Ascending aorta (tissue), 2 donors: ENCODE measurements at places on chromosomes 16 and 17. TPM values are rescaled to one million over a fixed set of nuclear protein-coding genes. Genes with fewer than 3 reads are reported as not detected.

The EME1 gene
- not detected for total RNA-seq

The LPO gene
- not detected for total RNA-seq

The CSH1 gene
- total RNA-seq = not detected

The SRL gene
- total RNA-seq = 15.6 TPM

The CNTNAP4 gene
- total RNA-seq = not detected

The KIF18B gene
- not detected for total RNA-seq

The SRCAP gene
- 24.5 TPM for total RNA-seq

The KRT39 gene
- not detected for total RNA-seq

The WFDC1 gene
- total RNA-seq = 126 TPM

The SCARF1 gene
- total RNA-seq = 295 TPM

- no peak for DNase-seq
Measured at GRCh38 chr17:31697838-31698237, 161.2 kb downstream of the COPRS start.

DNA sequence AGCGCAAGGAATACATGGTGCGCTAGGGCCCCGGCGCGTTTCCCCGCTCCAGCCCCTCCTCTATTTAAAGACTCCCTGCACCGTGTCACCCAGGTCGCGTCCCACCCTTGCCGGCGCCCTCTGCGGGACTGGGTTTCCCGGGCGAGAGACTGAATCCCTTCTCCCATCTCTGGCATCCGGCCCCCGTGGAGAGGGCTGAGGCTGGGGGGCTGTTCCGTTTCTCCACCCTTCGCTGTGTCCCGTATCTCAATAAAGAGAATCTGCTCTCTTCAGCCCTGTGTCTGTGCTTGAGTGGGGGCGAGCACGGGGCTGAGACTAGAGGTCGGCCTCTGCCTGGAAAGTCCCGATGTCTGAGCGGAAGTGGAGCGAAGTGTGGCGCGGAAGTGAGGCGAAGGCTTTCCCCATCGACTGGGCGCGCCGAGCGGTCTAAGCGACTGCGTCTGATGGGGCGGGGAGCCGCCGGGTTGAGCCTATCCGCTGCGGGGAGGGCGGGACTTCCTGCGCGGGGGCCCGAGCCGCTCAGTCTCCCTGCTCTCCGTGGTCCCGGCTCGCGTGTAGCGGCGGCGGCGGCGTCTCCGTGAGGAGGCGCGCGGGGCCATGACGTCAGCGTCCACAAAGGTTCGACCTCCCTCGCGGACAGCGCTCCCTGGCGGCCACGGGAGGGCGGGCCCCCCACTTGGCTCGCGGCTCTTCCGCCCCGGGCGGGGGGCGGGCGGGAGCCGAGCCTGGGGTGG, 2.0 kb downstream of the RNASEK start:
- DNase-seq = peak; percentile 94

- DNase-seq = no peak
Measured at GRCh38 chr16:85301231-85301630, 189.0 kb upstream of the CIBAR2 start.

GRCh38 chr17:27945333-27945616, 52.1 kb upstream of the LYRM9 start:
- no peak for DNase-seq

GRCh38 chr17:12098568-12098967, 77.9 kb downstream of the MAP2K4 start:
- DNase-seq = no peak

- DNase-seq = no peak
Measured at GRCh38 chr17:79933863-79934652, 94.8 kb upstream of the CBX4 start.

- no peak for DNase-seq
Measured at GRCh38 chr17:19357761-19358160, 4.8 kb downstream of the B9D1 start.

DNA sequence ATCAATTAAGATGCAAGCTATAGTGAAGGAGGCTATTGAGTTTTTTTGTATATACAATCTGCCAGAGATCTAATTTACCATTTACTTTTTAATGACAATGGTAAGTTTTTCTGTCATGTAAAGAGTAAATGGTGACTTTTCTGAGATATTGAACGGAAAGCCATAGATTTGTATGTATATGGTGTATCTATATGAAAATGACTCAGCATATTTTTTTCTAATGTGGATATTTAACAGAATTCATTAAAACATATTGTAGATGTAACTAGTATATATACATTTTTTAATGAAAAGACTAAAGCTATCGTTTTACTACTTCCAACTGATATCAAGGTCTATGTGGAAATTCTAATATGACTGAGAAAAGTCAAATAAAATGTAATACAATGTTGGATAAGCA, 34.1 kb downstream of the CNTNAP4 start:
- DNase-seq = no peak

DNA sequence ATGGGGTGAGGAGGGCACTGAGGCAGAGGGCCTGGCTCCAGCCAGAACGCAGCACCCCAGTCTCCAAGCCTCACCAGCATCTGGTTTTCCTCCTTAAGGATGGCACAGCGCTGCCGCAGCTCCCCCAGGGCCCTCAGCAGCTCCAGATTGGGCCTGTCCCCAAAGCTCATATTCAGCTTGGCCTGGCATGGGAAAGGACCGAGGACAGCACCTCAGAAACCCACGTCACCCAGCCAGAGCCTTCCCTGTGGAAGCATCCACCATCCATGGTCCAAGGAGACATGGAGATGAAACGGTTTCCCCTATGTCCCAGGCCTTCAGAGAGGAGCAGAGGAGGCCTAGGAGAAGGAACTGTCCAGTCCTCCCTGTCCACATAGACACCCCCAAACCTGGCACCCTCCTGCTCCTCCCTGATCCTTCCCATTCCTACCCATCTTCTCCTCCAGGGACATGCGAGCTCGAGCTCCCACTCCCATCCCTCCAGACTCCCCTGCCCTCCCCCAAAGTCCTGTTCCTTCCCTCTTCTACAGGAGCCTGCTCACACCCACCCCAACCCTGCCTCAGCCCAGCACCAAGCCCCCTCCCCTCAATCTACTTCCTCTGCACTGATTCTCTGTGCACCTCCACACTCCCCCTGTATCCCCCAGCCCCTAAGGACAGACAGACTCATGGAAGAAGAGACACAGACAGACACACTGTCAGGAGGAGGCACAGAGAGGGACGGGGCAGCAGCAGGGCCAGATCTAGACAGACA, 1.8 kb downstream of the TSPOAP1 start:
- DNase-seq = no peak

- no peak for DNase-seq
Measured at GRCh38 chr17:8121681-8122421, 2.1 kb downstream of the HES7 start.

DNA sequence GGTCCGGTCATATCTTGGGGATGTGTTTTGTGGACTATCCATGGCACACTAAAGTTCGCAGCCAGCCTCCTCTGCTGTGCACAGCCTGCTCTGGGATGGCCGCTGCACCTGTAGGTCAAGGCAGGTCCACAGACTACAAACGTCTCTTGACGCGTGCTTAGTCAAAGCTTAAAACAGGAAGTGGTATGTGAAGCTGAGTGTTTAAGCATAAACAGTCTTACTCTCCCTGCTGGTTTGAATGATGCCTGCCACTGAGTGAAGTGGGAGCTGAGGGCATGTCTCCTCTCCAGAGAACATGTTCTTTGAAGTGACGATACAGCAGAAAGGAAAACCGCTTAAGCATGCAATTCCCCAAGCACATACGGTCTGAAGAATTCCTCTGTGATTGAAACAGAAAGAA, 365.6 kb downstream of the SLC39A11 start:
- DNase-seq = no peak

- DNase-seq = peak; percentile 99
Measured at GRCh38 chr16:29811170-29811895, 660 bp upstream of the PRRT2 start.

DNA sequence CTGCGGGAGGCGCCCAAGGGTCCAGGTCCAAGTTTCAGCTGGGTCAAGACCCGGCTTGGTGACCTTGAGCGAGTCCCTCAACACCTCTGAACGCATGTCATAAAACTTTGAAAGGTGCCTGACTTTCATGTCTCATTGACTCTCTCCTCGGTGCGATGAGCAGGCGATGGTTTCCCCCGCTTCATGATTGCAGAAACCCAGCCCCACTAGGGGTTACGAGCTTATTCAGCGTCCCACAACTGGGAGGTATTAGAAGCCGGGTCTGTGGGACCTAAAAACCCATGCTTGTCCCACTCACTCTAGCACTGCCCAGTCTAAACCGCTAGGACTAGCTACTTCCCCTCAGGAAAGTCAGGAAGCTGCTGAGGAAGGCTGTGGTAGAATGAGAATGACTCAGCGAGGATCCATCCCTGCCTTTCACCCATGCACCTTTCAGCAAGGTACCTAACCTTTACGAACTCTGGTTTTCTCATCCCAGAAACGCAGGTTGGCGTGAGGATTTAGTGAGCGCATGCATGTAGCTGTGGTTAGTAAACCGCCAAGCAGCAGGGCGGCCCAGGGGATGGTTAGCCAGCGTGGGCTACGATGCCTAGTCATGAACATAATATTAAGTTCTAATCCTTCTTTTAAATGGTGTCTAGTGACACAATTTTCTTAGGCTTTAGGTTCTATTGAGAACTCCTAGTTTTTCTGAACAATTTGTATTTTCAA, 26.2 kb upstream of the RFFL start:
- DNase-seq = peak; percentile 14
